ENCODE measurements at places on chromosomes 13 and 19.

DNA sequence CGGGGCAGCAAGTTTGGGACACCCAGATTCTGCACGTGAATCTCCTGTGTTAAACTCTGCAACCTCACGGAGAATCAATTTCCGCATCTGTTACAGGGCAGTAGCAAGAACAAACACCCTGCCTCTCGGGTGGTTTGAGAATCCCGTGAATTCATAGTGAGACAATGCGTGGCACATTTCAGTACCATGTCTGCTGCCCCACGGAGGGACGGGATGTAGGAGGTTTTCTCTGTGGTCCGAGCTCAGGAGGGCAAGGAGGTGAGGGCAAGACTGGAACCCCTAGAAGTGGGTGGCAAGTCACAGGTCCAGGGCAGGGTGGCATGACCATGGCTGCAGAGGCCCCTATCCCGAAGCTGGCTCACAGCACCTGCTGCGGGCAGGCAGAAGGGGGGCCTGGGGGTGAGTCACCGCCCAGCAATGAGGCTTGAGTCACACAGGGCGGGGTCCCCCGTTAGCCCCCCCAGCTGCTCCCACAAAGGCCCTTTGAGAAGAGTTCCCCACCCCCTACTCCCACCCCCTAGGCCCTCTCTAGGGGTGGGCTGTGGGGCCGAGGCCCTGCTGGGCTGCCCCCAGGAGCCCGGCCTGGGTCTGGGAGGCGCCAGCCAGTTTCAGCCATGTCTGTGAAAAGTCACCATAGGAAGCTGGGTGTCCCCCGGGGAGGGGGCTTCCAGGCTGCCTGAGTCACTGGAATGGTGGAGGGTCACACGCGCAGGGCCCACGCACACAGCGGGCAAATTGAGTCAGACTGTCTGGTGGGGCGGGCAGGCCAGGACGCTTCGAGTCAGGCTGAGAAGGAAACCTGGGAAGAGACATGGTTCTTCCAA lies 25.8 kb upstream of the NANOS3 start:
- DNase-seq: peak; percentile 98

- peak; percentile 44 for DNase-seq
These were observed 67.8 kb downstream of the RXFP2 start for GRCh38 chr13:31807090-31807541.

- DNase-seq: peak; percentile 61
These were observed 12.9 kb downstream of the NHLRC3 start for GRCh38 chr13:39051157-39051556.

GRCh38 chr19:19520989-19521388 lies 5.0 kb downstream of the NDUFA13 start:
- no peak for DNase-seq

GRCh38 chr13:27054760-27055159 lies 116.9 kb downstream of the USP12 start:
- DNase-seq: no peak

GRCh38 chr13:51844862-51845573 lies at the start of gene TMEM272:
Gene TMEM272 (minus strand): TSS chr13:51845177. CDS start chr13:51838530, 6,647 bp downstream.
- peak; percentile 67 for DNase-seq

DNA sequence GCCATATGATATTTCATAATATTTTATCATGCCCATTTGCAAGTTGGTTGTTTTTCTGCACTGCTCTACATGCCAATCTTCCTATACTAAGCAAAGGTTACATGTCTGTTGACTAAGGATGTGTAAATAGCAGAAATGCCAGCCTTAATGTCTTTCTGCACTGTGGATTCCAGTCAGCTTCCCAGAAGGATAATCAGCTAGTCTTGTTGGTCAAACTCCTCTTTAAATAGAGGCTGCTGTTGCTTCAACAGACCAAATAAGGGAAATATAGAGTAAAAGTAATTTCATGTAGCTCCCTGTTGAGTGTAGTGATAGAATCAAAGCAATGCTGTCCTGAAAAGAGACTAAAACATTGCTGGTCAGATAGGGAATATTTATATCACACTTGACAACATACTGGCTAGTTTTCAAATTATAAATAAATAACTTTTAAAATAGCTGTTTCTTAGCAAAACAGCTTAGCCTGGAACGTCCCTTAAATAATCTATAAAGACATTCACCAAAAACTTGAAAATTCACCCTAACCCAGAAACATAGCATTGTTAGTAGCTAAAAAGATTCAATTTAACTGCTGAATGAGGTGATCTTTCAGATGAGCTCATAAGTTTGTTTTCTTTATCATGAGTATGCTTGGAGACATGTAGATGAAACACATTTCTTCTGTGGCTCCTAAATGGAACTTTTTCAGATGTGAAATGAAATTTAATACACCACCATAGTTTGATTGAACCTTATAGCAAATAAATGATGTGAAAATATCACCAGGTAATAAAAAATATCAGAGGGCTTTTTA lies 56.6 kb downstream of the FRY start:
- peak; percentile 18 for DNase-seq

DNA sequence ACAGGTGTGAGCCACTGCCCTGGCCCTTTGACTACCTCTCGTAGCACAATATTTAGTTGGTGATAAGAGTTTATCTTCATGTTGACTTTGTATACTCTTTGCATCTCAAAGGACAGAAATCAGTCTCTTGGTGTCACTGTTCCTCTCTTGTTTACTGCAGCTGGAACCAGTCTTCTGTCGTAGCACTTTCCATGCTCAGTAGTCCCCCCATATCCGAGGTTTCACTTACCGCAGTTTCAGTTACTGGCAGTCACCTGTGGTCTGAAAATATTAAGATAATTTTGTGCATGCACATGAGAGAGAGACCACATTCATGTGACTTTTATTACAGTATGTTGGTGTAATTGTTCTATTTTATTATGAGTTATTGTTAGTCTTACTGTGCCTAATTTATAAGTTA lies 49.1 kb downstream of the WASF3 start:
- no peak for DNase-seq

DNA sequence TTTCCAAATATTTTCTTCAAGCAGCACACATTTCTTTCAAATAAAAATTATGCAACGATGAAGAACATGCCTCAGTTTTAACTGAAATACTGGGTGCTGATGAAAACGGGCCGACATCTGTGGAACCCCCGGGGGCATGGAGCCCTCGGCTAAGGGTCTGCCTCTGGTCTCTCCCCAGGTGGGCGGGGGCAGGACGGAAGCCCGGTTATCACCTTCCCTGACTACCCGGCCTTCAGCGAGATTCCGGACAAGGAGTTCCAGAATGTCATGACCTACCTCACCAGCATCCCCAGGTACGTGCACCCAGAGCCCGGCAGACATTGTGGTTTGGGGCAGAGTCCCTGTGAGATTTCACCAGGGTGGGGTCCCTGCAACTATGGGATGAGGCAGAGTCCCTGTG lies 55.5 kb downstream of the MCF2L start:
- DNase-seq: no peak

GRCh38 chr13:23622985-23623384 lies 52.8 kb downstream of the TNFRSF19 start:
- DNase-seq: no peak

DNA sequence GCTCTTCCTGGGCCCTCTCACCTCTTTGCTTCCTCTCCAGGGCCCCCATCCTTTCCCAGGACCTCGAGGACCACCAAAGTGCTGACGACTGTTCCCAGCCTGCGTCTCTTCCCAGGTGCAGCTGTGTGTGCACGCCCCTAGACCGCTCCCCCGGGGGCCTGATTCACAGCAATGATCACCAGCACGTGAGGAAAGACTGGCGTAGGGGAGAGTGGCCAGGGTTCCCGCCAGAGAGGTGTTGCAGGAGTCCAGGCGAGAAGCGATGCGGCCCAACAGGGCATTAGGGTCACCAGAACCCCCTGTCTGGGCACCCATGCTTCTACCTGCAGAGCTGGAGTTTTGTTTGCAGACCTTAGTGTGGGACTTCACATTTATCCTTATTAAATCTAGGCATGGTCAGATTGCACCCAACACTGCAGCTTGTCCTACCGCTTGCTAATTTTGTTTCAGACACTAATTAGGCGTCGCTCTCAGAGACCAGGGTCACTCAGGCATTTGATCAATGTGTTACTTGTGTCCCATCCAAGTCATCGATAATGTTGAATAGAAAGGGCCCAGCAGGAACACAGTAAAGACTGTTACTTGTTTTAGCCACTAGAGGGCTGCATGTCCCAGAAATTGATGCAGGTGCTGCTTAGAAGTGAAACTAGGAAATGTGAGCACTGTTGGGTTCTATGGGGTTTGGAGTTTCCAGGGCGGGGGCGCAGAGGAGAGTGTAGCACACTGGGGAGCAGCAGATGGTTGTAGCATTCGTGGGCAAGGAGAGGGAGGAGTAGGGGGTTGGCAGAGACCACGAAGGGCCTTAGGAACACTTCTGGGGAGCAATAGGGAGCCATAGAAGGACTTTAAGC lies 53.2 kb downstream of the CDADC1 start:
- DNase-seq: peak; percentile 78

DNA sequence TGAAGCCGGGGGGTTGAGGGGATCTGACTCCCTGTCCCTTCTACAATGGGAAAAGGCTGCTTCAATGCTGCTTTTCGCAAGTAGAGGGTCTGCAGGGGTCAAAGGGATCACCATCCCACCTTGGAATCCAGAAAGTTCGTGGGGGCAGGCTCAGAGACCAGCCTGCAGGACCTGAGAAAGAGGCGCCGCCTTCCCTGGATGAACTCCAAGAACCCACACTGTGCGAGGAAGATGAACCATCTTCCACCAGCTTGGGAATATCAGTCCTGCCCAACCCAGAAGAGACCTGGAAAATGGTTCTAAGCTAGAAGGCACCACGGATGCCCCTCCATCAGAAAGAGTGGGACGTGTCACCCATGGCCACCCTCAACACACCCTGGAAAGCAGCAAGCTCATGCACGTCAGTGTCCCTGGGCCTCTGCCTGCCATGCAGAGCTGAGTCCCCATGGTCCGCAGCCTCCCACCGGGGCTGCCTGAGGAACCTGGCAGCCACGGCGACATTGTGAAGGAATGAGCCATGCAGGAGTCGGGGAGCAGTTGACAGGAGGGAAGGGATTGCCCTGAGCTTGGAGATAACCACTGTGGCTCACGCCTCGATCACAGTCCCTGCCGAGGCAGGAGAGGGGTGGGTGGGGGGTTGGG lies 14.6 kb downstream of the RAB3D start:
- peak; percentile 16 for DNase-seq
